ENCODE measurements at places on chromosomes 16 and 17.

DNA sequence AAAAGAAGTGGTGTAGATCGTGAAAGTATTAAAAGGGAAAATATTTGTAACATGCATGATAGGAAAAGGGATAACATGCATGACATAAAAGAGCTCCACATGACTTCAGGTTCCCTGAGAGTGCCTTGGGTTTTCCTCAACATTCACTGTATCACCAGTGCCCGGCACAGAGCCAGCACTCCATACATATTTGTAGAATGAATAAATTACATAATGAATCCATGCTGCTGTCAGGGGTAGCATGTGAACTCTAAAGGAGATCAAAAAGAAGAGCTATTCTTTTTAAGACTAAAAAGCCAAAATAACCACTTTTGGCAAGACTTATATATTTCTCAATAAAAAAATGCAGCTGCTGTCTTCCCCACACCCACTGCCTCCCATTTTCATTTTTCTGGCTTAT, 2.7 kb upstream of the ZNF594 start:
- no peak for DNase-seq

DNA sequence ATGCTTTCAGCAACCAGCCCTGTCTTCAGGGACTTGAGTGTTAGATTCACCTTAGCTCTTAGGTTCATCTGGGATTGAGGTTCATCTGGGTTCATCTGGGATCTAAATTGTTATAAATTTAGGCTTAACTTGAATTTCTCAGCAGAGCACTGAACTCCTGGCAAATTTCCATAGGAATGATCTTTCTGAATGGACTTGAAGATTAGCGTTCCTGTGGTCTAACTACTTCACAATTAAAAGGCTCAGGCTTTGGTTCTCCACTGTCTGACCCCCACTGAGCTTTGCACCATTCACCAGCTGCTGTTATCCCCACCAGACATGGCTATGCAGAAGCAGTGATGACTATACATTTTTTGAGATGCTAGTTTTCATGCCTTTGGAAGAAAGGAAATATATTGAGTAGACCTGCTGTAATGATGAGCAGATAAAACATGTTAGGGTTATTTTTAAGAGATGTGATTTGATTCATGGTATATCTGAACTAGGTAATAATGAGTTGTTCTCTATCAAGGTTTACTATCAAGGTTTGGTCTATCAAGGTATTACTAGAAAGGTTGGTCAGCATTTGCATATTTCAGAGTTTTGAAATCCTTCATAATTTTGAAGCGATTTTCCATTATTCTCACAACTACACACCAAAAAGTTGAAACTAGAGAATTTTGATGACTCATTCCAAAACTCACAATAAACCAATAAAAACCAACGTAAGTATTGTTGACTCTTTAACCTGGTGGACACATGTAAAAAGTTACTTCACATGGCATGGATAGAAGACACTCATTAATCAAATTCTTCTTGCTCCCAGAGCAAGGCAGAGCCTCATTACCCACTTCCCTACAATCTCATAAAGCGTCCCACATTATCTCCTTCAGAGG, 71.7 kb downstream of the SNX11 start:
- DNase-seq = no peak

DNA sequence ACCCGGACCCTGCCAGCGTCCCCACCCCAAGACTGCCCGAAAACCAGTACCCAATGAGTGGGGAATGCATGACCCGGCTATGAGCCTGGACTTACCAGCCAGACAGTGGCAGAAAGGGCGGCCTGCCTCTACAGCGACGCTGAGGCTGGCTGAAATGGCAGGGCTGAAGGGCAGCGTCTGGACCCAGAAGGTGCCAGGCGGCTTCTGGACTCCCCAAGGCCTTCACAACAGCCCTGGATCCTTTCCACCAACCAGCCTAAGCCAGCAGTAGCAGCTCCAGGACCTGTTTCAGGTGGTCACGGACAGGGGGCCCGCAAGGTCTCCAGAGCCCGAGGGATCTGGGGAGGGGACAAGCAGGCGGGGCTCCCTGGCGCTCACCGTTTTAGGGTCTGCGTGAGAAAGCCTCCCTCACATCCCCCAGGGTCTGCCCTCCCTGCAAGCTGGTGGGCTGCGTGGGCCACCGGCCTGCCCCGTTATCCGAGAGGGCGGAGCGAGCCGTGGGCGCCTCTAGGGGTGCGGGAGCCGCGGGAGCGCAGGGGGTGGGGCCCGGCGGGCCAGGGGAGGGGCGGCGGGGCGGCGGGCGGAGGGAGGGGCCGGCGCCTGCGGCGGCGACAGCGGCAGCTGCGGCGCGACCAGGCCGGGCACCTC, at the start of gene RIPOR1:
TSS of gene RIPOR1 (plus strand) at position 608 of the 648 bp plus-strand sequence. CDS start 9,618 bp downstream, outside the sequence.
- no peak for DNase-seq

GRCh38 chr17:27804113-27804512, 3.8 kb upstream of the NOS2 start:
- DNase-seq = no peak

- DNase-seq = no peak
These were observed 9.5 kb upstream of the GALK1 start for GRCh38 chr17:75774471-75774990.

GRCh38 chr17:6098050-6098822, 28.1 kb downstream of the WSCD1 start:
- DNase-seq = no peak

DNA sequence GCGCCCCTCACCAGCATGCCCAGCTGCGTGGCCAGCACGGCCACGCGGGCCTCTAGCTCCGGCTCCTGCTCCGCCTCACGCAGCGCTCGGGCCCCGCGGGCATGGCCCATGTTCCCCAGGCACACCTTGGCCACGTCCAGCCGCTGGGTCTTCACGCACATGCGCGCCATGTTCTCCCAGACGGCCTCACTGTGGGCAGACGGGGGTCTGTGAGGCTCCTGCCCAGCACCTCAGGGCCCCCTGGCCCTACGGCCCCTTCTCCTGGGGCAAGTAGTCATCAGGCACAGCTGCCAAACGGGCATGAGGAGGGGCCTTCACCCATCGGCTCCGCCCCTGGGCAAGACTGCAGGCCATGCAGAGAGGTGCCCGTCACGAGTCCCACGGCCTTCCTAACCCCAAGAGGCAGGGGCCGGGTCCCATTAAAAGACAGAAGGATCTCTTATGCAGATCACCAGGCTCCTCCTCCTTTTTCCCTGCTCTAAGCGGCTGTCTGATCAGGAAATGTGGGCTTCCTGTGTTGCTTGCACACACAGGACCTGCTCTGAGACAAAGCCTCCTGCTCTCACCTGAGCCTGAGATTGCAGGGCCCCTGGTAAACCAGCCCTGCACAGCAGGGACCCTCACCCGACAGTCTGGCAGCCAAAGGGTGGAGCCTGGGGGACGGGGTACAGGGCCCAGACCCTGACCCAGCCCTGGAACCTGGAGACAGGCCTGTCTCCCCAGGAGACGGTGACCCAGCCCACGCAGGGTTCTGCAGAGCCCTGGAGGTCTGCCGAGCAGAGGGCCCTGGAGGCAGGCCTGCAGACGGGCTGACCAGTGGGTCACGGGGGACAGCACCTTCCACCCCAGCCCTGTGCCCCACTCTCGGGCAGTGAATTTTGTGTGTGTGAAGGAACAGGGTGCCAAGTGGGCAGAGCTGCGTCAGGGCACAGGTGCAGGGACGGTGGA, 6.6 kb upstream of the TMEM204 start:
- DNase-seq = no peak

DNA sequence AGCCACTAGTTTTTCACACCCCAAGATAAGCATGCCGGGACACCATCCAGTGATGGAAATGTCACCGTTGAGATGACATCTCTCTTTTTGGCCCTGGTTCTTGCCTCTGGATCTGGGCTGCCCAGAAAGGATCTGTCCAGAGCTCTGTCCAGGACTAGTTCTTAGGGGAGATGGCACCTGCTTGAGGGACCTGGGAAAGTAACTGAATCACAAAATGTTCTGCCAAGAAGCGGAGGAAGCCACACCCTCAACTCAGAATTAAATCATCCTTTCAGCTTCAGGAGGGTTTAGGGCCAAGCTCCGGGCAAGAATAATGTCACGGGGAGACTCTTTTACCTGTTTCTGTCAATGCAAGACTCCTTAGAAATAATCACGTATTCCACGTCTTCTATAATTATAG, 248.6 kb downstream of the MAF start:
- no peak for DNase-seq

DNA sequence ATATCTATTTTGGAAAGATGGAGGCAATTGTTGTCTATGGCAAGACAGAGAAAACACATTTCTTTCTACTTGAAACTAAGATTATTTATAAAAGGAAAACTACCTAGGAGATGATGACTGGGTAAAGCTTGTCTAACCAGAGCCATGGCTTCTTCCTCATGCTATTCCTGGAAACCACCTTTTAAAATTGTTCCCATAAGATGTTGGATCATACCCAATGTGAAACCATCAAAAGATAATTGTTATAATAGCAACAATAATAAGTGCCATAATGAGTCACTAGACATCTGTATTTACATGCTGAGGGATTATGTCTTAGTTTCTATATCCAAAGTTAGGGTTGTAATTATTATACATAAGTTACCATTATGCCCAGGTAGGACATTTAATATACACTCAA, 428.4 kb downstream of the KCNJ2 start:
- no peak for DNase-seq

DNA sequence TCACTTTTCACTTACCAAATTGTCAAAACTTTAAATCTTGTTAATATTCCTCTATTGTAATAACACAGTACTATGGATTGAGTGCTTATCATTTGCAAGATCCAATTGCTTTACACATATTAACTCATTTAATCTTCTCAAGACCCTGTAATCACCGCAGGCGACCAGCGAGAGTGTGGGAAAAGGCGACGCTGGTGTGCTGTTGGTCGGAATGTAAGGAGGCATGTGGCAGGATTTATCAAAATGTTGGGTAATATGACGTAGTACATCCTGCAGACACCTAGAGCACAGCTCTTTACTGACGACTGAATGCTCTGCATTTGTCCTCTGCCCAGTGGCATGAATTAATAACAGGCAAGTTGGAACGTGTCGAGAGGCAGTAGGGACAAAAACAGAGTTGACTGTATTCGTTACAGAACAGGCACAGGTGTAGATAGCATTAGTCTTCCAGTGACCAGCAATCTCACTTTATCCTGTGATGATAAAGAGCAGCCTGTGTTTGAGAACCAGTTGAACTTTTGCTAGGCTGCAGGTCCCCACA, 80.3 kb downstream of the TNRC6C start:
- DNase-seq = no peak

DNA sequence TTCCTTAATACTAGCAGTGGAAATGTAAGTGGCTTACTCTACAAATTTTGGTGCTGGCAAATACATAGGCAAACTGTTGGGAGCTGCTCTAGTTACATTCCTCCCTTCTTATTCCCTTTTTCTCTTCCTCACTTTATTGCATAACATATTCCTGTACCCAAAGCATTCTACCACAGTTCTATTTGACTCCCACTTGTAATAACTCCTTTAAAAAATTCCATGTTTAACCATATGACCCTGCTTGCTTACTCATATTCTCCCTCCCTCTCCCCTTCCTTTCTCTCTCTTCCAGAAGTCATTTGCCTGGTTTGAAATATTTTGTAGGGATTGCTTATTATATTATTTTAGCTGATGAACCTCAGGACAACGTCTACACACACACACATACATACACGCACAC, 22.7 kb downstream of the NQO1 start:
- DNase-seq = no peak

DNA sequence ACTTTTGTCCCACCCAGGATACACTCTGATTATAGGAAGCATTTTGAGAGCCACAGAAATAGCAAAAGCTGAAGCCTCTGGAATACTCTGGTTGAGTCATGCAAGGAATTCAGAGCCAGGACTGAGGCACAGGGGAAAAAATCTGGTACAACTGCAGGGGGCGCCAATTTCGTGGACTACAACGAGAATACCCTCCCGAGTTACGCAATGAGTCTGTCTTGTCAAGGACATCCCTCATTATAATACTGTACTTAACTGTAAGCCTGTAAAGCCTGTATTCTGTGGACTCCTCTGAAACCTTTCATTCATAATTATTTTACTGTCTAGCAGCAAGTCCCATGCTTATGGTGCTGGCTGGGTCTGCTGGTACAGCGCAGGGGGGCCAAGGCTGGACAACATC, 7.8 kb downstream of the HOXB1 start:
- no peak for DNase-seq

DNA sequence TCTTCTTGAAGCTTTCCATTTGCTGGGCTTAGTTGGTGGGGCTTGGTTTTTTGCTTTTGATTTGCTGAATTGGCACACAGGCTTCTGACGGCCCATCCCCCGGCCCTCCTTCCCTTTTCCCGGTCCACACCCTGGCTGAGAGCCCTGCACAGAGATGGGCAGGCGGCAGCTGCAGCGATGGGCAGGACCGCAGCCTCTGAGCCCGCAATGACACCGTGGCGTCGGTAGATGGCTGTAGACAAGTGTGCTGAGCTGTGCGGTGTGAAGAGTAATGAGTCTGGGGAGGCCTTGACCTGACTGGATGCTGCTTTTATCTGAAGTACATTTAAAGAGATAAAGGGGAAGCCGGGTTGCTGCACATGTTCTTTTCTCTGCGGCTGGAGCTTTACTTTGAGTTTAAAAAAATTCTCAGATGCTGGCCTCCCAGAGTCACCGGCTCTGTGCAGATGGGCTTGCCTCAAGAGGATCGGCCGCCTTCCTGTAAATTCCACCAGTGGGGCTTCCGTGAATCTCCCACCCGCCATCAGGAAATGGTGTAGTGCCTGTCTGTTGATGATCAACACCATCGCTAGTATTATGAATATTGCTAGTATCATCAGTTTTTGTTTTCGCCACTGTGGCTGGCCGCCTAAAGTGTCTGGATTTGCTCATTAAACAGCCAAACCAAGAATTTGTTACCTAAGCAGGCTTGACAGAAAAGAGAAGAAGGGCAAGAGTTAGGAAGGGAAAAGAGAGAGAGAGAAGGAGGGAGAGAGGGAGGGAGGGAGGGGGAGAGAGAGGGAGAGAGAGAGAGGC, 245.6 kb upstream of the RBFOX1 start:
- no peak for DNase-seq

- DNase-seq = peak; percentile 36
These were observed 1.3 kb upstream of the MPG start for GRCh38 chr16:76535-77272.

- DNase-seq = no peak
These were observed 5.6 kb downstream of the PHB1 start for GRCh38 chr17:49409066-49409465.

DNA sequence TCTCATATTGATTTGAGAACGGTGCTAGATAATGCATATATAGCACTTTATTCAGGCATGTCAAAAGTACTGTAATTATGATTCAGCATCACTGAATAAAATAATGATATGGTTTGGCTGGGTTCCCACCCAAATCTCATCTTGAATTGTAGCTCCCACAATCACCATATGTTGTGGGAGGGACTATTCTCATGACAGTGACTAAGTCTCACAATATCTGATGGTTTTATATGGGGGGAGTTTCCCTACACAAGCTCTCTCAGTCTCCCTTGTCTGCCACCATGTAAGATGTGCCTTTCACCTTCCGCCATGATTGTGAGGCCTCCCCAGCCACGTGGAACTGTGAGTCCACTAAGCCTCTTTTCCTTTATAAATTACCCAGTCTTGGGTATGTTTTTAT, 25.6 kb upstream of the LONP2 start:
- DNase-seq = no peak
